ENCODE measurements at places on chromosomes 6 and 20.
A peak's percentile ranks its signal among the peaks of the same experiment; 100 is the strongest.

- DNase-seq = no peak
These were observed 5.3 kb downstream of the TRMT11 start for GRCh38 chr6:125991653-125992052.

- DNase-seq = no peak
These were observed 20.3 kb upstream of the GTF3C6 start for GRCh38 chr6:110938171-110938570.

- DNase-seq = no peak
These were observed 280.0 kb downstream of the ARHGAP18 start for GRCh38 chr6:129429956-129430355.

DNA sequence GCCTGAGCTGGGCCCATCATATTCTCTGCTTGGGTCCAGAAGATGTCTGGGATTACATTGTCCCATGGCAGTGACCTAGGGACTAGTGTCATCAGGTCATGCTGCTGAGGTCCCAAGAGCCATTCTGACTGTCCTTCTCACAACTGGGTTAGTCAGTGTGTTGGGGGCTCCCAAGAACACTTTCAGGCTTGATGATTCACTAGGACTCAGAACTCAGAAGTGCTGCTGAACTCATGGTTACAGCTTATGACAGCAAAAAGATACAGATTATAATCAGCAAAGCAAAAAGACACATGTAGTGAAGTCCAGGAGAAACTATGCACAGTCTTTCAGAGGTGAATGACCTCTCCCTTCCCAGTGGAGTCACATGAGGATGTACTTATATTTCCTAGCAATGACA lies 107.8 kb downstream of the SYNE1 start:
- DNase-seq = no peak

GRCh38 chr6:144104898-144105487 lies 9.6 kb upstream of the SF3B5 start:
- peak; percentile 76 for DNase-seq

- DNase-seq = no peak
These were observed 234.6 kb downstream of the DLL1 start for GRCh38 chr6:170056278-170056711.

GRCh38 chr20:33796263-33796906 lies 14.8 kb upstream of the CHMP4B start:
- DNase-seq = no peak

DNA sequence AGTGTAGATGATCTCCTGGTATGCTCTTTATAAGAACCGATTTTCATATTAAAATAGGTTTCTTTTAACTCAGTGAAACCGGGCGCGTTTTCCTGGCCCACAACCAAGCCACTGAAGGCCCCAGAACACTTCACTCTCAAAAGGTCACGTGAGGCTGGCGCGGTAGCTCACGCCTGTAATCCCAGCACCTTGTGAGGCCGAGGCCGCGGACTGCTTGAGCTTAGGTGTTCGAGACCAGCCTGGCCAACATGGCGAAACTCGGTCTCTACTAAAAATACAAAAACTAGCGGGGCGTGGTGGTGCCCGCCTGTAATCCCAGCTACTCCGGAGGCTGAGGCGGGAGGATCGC lies 402 bp upstream of the TAF8 start:
- no peak for DNase-seq

Data from CD4-positive, alpha-beta T cell treated with Interleukin-6 at 100 ng/mL for 8 hours (primary cell).